Kidney epithelial cell (primary cell): ENCODE measurements at places on chromosomes 7 and 10. TPM values are rescaled to one million over a fixed set of nuclear protein-coding genes. Genes with fewer than 3 reads are reported as not detected.

Gene GAD2
- not detected in 2 replicates for total RNA-seq

Gene LRRN3
- 0.34 and 0.38 TPM in 2 replicates for total RNA-seq

GRCh38 chr7:106610996-106611886 lies 49.7 kb downstream of the CCDC71L start:
- DNase-seq, result no peak

DNA sequence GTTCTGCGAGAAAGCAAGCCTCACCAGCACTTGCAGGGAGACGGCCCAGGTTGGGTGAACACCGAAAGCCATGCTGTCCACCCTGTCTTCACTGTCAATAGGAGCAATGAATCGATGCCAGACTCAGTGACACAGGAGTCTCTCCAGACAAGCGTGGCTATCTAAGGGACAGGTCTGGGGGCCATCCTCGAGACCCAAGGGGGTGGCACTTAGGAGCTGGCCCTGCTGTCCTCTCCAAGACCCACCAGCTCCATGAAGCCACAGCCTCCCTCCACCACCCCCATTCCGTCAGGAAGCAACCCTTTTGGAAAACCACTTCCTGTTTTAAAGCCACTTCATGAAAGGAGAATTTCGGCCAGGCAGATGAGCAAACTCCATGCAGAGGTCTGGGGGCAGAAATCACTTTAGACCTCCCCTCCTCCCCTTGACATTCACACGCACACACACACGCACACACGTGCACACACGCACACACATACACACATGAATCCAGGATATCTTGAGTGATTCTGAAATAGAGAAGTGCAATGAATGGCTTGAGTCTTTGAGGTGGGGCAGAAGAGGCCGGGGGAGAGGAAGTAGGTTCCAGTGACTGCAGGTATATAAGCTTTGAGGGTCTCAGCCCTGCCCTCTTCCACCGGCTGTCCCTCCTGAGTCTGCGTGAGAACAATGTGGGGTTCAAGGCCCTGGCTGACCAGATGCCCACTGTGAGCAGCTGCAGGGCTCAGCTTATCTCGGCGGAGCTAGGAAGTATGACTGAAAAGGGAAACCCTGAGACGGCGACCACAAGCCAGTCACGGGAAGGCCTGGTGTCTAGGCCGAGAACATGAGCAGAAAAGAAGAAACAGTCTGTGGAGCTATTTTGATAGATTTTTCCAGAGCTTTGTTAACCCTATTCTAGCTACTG lies 25.0 kb downstream of the RGS10 start:
- DNase-seq, result no peak

DNA sequence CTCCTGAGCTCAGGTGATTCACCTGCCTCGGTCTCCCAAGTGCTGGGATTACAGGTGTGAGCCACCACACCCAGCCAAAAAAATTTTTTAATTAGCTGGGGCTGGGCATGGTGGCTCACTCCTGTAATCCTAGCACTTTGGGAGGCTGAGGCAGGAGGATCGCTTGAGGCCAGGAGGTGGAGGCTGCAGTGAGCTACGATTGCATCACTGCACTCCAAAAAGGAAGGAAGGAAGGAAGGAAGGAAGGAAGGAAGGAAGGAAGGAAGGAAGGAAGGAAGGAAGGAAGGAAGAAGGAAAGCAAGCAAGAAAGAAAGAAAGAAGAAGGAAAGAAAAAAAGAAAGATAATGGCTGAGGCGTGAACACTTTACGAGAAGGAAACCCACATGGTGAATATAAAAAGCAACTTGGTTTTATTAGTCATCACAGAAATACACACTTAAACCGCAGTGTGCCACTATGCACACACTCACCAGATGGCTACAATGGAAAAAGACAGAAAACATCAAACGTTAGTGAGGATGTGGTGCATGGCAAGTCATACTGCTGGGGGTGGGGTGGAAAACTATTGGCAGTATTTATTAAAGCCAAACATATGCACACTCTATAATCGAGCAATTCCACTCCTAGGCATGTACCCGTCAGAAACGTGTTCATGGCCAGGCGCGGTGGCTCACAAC lies 4.4 kb upstream of the CCL26 start:
- peak; percentile 18 for DNase-seq
